ENCODE measurements at places on chromosomes 1 and 21. TPM values are rescaled to one million over a fixed set of nuclear protein-coding genes. Genes with fewer than 3 reads are reported as not detected.

Gene ATAD3C
- 3.5 TPM for total RNA-seq

Gene MARCKSL1
- 43.6 TPM for total RNA-seq

Gene NBPF14
- 15.3 TPM for total RNA-seq

Gene SH2D5
- total RNA-seq = not detected

Gene NHLH2
- total RNA-seq = not detected

Gene TMEM54
- 98.6 TPM for total RNA-seq

Gene F13B
- total RNA-seq = not detected

Gene OR2M3
- total RNA-seq = not detected

Gene ERICH3
- not detected for total RNA-seq

Gene MIXL1
- not detected for total RNA-seq

Gene KCNE1
- total RNA-seq = under 0.01 TPM

Gene SPATA1
- total RNA-seq = 0.11 TPM

Gene MCOLN2
- total RNA-seq = not detected

Gene ABCA4
- total RNA-seq = 0.39 TPM

Gene CDK18
- 13.8 TPM for total RNA-seq

Gene FAM3B
- total RNA-seq = not detected

Gene ATP1A2
- total RNA-seq = under 0.01 TPM

Gene HAO2
- 0.39 TPM for total RNA-seq

Gene VHLL
- total RNA-seq = not detected

Gene OR2AK2
- not detected for total RNA-seq

Gene PGBD5
- 0.79 TPM for total RNA-seq

Gene RNU1-1
- total RNA-seq = under 0.01 TPM

Gene HES4
- total RNA-seq = 3.9 TPM

Gene TRAPPC3
- total RNA-seq = 91.2 TPM

Gene SPRR4
- total RNA-seq = not detected

Gene CFHR3
- total RNA-seq = not detected

Gene CELA3B
- not detected for total RNA-seq

Gene CLCA1
- total RNA-seq = not detected

Gene ICOSLG
- total RNA-seq = 0.43 TPM

Gene YOD1
- 13.3 TPM for total RNA-seq

Gene FAM72C
- under 0.01 TPM for total RNA-seq

Gene NBPF4
- not detected for total RNA-seq

Gene ZCCHC17
- 26.3 TPM for total RNA-seq

Gene IL19
- not detected for total RNA-seq

Gene GGPS1
- total RNA-seq = 22.4 TPM

Gene GPA33
- total RNA-seq = not detected

Gene SH3BGR
- 1.5 TPM for total RNA-seq

Gene CITED4
- 7.9 TPM for total RNA-seq

Gene AADACL4
- total RNA-seq = not detected
